DMS79 (cell line): ENCODE measurements at places on chromosomes 2 and 18.
A peak's percentile ranks its signal among the peaks of the same experiment; 100 is the strongest.

DNA sequence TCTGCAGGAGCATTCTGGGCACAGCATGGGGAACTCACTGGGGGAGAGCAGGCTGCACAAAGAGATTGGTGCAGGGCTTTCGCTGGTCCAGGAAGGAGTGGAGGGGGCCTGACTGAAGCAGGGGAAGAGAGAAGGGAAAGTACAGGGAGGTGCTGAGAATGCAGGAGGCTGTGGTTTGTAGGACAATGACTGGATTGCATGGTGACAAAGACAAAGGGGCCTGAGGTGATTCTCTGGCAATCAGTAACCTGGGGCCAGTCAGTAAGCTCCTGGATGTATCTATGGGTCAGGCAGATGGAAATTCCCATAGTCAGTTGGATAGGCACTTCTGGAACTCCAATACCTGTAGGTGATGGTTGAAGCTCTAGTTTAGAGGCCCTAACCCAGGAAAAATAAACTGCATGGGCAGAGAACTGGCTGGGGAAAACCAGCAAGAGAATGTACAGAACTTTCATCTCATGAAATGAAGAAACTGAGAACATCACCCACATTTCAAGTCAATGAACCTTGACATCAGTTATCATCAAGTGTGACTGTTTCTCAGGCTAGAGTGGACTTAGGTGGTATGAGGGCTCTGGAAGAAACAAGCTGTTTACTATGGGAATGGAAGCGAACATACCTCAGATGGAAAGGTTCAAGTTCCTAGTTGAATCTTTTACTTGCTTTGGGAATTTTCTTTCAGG is 193.2 kb downstream of the TPGS2 start:
- no peak for DNase-seq

DNA sequence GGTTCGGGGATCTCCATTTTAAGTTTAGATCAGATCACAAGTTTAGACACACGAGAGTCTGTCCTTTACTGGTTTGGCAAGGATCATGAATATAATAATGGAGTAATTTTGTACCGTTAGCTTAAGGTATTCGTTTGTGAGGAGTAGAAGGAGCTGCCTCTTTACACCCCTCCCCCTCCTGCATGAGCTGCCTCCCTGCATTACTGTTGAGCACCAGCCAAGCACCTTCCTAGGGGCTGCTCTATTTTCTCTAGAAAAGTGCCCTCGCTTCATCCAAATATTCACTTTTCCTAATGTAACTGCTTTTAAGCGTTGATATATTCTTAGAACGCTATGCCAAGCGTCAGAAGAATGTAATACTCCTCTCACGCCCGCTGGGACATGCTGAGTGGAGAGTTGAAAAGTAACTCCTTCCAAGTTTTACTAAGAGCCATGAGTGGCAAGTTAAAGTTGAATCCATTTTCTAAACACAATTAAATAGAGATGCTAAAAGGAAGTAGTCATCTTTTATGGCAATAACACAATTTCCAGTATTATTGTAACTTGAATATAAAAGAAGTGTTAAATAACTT is 25.4 kb upstream of the SCN7A start:
- no peak for DNase-seq

DNA sequence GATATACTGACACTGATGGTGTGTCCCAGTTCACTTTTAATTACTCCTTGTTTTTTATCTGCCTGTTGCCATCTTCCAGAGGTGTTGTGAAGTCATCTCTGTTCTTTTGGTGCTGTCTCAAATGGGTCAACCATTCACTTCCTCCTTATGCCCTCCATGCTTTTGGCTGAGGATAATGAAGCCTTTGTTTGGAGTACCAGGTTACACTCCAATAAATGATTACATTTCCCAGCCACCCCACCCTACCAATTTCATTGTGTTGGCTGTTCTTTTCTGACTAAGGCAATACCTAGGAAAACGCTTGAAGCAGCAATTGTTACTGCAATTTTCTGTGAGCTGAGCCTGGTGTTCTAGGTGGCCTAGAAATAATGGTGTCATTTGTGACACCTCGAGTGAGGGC is 29.8 kb upstream of the ACTG2 start:
- DNase-seq: no peak

- no peak for DNase-seq
Measured at GRCh38 chr2:145599756-145600155, 1079.8 kb upstream of the ZEB2 start.

GRCh38 chr2:197191177-197191939 is 119.2 kb downstream of the ANKRD44 start:
- peak; percentile 49 for DNase-seq

DNA sequence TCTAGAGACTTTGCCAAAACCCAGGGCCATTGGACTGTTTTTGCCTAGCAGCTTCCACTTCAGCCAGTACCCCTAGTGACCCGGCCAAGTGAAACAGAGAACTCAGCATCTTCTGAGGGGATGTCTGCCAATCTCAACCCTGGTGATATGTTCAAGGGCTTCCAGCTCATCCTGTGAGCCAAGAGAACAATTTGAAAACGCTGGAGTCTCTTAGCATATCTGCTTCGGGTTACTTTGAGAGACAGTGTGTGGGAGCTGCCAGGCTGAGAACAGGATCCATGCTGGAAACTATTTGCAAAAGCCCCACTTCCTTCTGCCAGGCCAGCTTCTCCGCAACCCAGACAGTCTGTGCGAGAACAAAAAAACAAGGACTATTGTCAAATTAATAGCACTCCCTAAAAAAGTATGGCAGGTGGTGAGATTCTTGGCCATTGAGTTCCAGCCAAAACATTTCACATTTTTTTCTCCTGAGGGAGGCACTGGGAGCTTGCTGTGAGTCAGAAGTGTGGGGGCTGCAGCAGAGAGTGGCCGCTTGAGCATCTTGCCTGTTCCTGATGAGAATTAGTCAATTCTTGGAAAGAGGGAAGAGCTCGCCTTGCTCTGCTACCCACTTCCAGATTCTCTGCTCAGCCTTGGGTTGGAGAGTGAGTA is 395.6 kb upstream of the TRIB2 start:
- DNase-seq: no peak

- no peak for DNase-seq
Measured at GRCh38 chr18:6681331-6681875, 48.1 kb upstream of the ARHGAP28 start.

GRCh38 chr2:164510895-164511294 is 110.4 kb downstream of the GRB14 start:
- no peak for DNase-seq

GRCh38 chr2:63738019-63738418 is 103.7 kb upstream of the UGP2 start:
- DNase-seq: no peak

- no peak for DNase-seq
Measured at GRCh38 chr2:100193291-100193710, 50.9 kb upstream of the AFF3 start.

DNA sequence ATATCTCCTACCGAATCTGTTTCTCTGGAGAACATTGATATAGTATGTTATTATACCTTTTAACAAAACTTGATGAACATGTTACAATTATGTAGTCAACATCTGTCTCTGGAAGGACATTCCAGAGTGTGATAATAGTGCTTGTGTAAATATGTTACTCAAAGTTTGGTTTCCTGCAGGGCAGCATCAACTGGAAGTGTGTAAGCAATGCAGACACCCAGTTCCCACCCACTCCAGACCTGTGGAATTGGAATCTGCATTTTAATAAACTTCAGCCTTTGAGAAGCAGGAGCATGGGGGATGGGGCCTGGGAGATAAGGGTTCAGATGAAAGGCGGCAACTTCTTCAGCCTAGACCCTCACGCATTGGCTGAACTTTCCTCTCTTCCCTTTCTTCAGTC is 398.9 kb downstream of the RND3 start:
- DNase-seq: no peak

- DNase-seq: no peak
Measured at GRCh38 chr2:178829299-178829960, 22.2 kb upstream of the TTN start.

GRCh38 chr2:141317986-141318385 is 812.8 kb downstream of the LRP1B start:
- no peak for DNase-seq

DNA sequence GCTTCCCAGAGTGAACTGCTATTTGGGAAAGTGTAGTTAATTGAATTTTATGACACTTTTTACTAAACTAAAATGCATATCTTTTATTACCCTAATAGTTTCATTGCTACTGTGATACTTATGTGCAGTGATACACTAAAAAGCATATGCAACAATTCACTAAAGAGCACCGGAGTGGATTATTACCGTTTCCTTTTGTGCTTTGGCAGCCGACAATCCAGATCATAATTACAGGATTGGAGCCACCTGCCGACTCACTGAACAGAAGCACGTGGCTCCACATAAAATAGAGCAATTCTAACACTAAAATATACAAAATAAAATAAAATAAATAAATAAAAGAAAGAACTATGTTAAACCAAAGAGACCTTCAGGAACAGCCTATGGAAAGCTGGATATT is 583.4 kb downstream of the NRXN1 start:
- DNase-seq: no peak

- no peak for DNase-seq
Measured at GRCh38 chr2:24766609-24767008, 26.6 kb downstream of the PTRHD1 start.

DNA sequence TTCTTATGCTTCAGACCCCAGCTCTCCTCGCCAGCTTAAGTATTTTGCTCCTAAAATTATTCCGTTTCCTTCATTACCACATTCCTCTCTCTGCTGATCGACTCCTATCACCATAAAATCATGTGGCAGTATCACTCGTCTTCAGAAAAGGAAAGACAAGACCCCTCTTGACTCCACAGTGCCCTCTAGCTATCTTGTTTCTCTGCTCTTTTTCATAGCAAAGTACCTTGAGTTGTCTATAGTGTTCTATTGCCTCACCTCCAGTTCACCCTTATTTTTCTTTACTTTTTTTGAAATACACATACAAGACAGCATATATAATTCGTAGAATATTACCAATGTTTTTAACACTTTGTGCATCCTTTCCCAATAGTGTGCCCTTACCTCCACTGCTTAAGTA is 273.2 kb upstream of the SIX3 start:
- no peak for DNase-seq

DNA sequence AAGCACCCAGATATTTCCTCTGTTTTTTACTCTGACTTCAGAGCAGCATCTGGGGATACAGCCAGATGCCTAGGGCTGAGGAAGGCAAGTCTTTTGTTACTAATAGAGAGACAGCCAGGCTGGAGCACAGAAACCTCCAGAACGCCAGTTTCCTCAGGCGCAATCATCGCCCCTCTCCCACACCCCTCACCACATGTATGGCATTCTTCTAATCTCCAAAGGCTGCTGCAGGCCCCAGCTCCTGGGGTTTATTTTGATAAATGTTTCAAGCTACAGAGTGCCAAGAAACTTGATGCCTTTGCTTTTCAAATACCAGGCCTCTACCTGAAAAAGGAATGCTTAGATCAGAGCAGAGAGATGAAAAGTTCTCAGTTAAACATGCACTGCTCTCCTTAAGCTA is 283.6 kb downstream of the RBM43 start:
- no peak for DNase-seq

GRCh38 chr2:47373747-47374146 is 29.2 kb upstream of the MSH2 start:
- peak; percentile 36 for DNase-seq

- no peak for DNase-seq
Measured at GRCh38 chr2:232770207-232770606, 6.2 kb downstream of the KCNJ13 start.

DNA sequence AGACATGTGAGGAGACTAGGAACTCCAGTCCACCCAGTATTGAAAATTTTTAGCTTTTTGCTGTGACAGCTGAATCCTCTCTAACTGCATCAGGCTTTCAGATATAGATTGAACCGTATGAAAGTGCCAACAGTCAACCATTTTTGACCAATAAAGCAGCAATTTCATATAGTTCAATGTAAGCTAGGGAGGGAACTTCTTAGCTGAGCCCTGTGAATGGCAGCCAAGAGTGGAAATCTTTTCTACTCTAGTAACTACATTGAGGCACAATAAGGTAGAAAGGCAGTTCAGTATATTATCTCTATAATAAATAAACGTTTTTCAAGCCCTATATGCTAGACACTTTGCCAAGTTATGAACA is 96.3 kb upstream of the TANK start:
- no peak for DNase-seq

- no peak for DNase-seq
Measured at GRCh38 chr2:161763153-161763552, 138.9 kb downstream of the SLC4A10 start.

DNA sequence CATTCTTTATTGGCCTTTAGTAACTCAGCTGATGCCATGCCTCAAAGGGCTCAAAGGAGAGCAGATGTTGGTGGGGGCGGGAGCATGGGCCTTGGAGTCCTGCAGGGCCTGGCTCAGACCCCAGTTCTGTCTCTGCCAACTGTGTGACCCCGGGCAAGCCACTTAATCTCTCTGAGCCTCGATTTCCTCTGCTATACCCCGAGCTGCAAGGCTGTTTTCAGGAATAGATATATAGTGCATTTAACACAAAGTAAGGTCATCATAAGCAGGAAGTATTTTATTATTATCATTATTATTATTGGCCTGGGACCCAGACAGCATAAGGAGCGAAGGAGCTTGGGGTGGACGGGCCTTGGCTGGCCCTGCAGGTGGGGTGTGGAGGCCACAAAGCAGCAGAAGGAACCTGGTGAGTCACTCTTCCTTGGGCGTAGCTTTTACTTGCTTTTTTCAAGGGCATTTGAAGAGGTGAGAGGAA is 162.7 kb downstream of the INHBB start:
- no peak for DNase-seq

- DNase-seq: no peak
Measured at GRCh38 chr2:75309596-75310463, 110.5 kb upstream of the TACR1 start.

- DNase-seq: no peak
Measured at GRCh38 chr2:637804-638203, 39.4 kb downstream of the TMEM18 start.

DNA sequence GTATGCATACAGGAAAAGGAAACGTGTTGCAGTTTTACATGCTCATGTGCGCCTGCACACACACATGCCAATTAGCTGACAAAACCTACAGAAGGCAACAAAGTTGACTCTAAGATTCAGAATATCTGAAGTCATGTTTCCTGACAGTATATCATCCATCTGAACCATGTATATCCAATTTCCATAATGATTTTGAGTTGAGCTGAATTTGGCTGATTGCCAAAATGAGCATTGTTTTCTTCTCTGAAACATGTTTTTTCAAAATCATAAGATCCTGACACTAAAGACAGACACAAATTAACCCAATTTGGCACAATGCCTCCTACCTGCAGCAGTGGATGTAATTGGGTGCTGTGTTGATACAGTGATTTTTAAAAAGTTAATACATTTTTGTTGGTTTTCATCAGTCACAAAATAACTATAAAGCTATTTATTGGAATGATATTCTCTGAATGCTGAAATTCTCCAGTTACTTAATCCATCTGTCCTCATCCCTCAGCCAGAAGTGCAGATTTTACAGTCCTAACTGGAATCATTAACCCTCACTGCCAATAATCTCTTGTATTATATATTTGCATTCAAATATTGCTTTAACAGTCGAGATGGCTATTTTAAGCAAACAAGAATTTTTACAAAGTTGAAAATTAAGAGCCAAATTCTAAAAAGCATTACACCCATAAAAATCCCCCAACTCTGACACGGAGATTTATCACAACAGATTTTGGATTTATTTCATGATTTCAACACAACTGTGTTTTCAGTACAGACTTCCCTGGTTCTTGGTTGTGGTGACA is 161.7 kb upstream of the LMAN1 start:
- no peak for DNase-seq
